HT-29 (cell line): ENCODE measurements at places on chromosomes 6 and 20.

DNA sequence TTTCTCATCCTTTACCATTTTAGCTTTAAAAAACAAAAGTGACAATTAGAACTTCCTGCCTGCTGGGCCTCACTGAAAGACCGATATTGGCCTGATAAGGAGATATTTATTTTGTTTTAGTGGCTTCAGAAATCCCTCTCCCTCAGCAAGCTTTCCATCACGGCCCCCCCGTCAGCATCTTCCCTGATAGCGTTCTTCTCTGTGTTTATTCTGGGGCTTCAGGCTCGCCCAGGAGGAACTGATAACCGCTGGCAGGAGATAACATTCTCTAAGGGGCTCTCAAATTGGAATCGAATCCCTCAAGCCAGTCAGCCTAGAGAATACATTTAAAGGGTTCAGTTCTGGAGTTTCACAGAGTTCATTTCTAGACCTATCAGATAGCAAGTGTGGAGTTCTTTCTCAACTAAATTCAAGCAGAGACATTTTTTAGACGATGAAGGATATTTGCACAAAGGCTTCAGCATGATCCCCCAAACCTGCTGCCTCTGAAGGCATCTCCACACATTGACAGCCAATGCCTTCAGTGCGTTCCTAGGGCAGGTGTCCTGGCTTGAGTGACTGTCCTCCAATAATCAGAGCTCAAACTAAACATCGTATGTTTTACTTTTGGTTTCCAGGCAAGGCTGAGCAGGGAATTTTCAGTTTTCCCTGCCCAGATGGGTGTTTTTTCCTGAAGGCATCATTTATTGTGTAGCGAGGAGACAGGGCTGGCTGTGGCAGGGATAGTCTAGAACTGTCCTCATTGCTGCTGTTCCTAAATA is 17.0 kb downstream of the PRDM1 start:
- no peak for DNase-seq

DNA sequence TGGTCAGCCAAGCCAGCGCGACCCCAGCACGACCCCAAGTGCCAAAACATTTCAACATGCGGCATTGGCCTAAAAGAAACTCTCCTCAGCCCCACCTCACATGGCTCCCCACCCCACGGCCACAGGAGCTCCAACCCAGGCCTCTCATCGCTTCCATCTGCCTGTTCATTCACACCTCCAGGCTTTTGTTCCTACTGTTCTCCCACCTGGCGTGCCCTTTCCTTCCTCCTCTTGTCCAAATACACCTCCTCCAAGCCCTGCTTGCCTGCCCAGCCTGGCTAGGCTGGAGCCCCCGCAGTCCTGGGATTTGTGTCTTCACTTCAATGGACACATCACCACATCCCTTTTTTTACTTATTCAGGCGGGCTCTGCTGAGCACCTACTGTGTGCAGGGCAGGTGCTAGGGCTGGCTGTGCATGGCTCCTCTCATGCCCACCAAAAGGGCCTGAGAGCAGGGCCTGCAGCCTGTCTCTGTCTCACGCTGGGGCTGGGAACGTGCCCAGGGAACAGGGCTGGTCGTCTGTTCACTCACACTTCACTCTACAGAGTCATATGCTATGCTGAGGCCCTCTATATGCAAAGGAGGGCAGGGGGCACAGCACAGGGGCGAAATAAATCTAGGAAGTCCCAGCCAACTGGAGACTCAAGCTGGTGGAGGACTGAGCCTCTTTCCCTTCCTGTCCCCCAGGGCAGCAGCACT is 61.1 kb downstream of the GRM4 start:
- no peak for DNase-seq

DNA sequence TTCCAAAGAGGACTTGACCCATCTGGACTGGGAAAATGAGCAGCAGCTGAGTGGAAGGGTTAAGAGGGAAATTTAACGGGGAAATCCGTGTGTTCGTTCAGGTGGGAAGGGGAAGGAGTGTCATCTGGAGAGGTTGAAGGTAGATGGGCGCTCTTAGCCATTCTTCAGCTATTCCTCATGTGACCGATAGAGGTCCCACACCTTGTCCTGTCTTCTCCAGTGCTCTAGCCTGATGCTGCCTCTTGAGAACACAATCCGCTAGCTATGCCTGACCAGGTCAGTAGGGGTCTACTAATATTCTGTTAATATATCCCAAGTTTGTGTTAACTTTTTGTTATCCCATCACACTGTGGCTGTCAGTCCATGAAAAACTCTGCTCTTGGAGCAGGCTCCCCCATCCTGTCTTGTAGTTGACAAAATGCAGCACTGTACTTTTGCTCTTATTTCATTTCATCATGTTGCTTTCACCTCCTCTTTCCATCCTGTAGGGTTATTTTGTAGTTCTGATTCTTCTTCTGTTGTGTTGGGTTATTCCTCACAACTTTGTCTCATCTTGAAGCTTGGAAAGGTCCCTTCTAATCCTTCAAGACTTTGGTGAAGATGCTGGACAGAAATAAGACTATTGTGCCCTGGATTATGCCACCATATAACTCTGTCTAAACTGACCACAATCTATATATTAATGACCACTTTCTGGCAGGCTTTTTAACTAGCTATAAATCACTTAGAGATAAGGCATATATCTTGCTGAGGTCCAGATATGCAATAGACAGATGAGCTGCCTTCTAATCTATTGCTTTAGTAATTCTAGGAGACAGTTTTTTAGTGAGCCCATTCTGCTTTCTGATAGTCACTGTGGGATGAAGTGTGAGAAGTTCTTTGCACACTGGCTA is 123.4 kb upstream of the SUPT3H start:
- no peak for DNase-seq

GRCh38 chr20:50274570-50275430 is 84.2 kb downstream of the CEBPB start:
- DNase-seq = no peak

GRCh38 chr6:153962555-153962954 is 76.5 kb upstream of the OPRM1 start:
- DNase-seq = no peak

GRCh38 chr6:72770959-72771358 is 149.1 kb downstream of the KCNQ5 start:
- DNase-seq = no peak

DNA sequence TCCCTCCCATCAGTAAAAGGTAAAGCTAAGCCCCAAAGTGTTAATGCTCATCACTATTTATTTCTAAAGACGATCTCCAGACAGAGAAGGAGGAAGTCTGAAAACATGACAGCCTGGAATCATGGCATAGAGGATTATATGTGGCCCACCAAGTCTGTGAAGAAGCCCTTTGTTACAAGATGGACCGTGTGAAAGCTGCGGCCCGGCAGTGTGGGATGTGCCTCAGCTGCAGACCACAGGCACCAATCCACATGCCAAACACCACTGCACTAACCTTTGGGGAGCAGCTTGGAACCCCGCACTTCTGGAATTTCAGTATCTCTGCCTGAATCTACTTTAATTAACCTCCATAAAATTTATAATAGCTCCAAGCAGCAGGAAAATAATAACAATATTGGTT is 90.4 kb downstream of the SLC23A2 start:
- no peak for DNase-seq

- DNase-seq = no peak
Measured at GRCh38 chr6:35673755-35674154, 15.0 kb downstream of the FKBP5 start.

DNA sequence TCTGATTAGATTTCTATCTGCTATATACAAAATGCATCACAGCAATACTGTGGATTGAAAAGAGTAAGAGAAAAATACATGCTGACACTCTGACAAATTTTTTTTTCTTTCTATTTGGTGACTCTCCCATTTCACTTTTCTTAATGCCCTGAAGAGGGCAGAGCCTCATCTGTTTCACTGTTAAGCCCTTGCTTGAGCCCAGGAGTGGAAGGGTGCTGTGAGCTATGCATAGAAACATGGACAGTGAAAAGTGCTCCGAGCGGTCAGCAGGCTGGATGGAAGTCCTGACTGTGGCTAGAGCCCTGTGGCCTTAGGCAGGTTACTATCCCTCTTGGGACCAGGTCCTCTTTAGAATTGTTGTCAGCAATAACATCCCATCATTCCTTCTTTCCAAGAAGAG is 17.4 kb upstream of the CSE1L start:
- DNase-seq = peak; percentile 49

GRCh38 chr6:41352396-41352795 is 17.0 kb downstream of the NCR2 start:
- no peak for DNase-seq

GRCh38 chr6:151044465-151045441 is 179.3 kb downstream of the MTHFD1L start:
- DNase-seq = peak; percentile 93

DNA sequence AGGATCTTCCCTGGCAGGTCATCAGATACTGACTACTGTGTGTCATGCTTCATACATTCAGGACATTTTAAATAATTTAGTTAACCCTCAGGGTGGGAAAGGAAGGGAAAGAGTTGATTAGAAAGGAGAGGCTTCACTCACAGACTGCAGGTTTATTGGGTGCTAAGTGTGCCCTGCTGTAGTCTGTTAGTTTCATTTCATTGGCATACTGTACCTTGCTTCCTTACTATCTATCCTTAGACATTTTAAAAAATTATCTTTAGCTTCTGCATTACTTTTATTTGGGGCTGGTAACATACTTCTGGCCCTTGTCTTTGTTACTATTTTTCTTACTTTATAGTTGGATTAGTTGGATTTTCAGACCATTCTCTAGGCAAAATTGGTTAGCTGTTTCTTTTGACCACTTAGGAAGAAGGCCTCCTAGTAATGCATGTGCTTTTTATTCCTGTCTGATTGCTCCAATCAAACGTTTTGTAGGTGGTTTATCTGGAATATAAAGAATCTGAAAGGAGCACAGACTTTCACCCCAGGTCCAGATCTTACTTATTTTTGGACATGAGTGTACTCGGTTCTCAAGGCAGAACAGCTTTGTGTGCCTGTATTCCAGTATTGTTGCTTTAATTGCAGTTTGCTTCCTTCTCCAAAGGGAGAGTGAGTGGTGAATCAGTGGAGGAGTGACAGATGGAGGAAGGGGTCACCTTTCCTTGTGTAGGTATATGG is 82.7 kb upstream of the PRDM1 start:
- DNase-seq = no peak

GRCh38 chr6:53894091-53894490 is 99.3 kb downstream of the LRRC1 start:
- DNase-seq = peak; percentile 16

DNA sequence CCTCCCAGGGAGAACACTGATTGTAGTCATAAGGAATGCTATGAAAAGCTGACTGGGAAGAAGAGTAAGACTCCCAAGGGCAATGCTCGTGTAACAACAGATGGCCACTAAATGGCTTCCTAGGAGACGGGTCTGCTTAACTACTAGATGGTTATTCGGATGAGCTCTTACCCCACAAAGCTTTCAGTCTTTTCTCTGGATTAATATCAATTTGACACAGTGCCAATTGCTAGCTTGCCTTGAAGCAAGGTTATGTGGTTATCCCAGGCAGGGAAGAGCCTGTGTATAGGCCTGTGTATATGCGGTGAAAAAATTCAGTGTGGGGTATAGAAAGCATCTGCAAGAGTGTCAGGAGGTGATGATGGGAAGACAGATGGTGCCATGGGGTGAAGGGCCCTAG is 86.4 kb upstream of the NOX3 start:
- no peak for DNase-seq

GRCh38 chr20:48260129-48260756 is 475.0 kb upstream of the SULF2 start:
- no peak for DNase-seq

DNA sequence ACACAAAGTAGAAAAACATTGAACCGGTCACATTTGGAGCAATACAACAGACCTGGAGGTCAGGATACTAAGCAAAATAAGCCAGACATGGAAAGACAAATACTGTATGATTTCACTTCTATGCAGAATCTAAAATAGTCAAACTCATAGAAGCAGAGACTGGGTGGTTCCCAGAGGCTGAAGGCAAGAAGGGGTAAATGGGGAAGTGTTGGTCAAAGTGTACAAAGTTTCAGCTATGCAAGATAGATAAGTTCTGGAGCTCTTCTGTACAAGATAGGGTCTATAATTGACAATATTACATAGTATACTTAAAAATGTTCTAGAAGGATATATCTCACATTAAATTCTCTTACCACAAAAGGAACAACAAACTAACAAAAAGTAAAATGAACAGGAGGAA is 70.3 kb downstream of the TMEM244 start:
- no peak for DNase-seq

DNA sequence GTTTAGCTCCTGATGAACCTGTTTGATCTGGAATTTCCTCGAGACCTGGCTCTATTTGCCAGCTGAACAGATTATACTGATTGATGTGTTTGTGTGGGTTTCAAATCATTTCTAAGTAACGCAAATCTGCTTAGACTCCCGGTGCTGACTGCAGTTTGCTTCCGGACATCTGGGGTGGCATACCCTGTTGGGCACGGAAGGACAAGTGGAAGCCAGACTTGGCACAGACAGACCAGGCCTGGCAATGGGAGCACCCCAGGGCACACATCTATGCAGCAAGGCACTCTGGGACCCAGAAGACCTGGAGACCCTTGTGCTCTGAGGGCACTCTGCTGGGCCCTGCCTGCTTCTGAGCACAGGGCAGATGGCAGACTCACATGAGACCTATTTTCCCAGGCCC is 433.7 kb upstream of the CHD6 start:
- DNase-seq = no peak

DNA sequence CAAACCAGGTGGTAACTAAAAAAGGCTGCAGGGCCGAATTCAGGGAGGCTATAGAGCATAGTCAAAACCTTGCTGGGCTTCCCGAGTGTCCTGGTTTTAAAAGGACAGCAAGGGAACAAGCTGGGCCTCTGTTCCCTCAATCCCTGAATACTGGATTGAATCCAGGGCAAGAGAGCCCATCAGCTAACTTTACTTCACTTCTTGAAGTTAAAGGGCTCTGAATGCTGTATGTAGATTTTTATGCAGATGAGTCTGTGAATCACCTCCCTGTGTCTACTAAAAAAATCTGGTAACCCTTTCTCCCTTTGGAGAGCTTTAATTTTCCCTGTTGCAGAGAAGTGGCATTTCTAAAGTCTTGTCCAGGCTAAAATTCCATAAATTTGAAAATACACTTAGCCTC is 29.5 kb downstream of the LYRM4 start:
- DNase-seq = no peak

DNA sequence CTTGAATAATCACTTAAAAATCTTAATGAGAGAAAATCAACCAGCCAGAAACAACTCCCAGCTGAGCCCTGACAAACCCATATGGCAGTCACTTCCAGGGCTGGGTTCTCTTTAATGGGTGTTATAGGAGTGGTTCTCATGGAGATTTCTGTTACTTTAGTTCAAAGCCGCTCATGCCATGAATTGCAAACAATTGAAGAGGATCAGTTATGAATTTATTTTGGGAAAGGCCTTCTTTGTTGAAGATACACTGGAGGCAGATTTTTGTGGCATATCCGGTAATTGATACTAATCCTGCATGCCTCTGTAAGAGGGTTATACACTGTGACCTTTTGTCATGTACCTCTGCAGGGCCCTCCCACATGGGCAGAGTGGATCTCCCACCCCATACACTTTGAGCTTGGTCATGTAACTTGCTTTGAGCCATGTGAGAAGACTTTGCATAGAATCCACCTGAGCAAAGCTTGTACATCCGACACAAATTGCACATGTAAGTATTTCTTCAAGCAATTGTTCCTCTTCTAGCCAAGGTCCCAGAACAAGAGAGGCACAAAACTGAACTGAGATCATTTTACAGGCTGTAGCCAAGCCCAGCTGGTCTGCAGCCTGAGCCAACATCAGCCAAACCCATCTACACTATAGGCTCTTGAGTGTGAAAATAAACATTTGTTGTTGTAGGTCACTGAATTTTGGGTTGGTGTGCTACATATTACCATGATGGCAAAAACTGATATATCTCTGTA is 492.3 kb downstream of the PREX1 start:
- DNase-seq = no peak
